Caudate nucleus (tissue), 63 donors: ENCODE measurements at places on chromosomes 16 and 17.

GRCh38 chr17:47959825-47960655, 2.4 kb upstream of the PRR15L start:
- DNase-seq, result no peak

GRCh38 chr16:87064731-87065445, 252.3 kb downstream of the C16orf95 start:
- no peak for DNase-seq

GRCh38 chr16:86994651-86995171, 322.5 kb downstream of the C16orf95 start:
- no peak for DNase-seq

GRCh38 chr16:29686740-29687332, 7.9 kb downstream of the QPRT start:
- peak; percentile 19 for DNase-seq

DNA sequence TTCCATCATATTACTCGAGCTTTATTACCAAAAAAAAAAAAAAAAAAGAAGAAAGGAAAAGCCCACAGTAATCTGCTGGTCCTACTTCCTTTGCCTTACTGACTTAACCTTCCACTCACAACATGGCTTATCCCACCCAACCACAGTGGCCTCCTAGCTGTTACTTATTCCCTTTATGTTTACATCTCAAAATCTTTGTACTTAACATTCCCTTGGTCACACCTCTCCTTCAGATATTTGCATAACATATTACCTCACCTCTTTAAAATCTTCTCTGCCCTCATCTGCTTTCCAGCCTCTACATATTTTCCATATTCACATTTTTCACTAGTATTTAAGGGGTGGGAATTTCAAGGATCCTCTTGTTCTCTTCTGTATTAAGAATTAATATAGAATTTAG, 327.0 kb upstream of the TBX2 start:
- DNase-seq, result no peak

- DNase-seq, result no peak
Measured at GRCh38 chr17:15469260-15469659, 1.8 kb upstream of the CDRT4 start.

DNA sequence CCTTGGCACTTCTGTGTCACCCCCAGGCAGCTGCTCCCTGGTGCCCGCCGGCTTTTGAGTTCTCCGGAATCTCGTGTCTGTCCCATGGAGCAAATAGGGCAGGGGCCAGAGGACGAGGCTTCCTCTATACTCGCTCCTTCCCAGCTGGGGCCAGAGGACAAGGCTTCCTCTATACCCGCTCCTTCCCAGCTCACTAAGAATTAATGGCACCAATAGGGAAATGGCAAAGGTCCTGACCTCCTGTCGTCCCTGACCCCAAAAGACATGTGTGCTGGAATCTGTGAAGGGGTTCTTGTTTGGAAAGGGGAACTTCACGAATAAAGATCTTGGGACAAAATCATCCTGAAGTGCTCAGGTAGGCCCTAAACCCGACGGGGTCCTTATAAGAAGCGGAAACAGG, 7.6 kb downstream of the SGSH start:
- DNase-seq, result no peak

DNA sequence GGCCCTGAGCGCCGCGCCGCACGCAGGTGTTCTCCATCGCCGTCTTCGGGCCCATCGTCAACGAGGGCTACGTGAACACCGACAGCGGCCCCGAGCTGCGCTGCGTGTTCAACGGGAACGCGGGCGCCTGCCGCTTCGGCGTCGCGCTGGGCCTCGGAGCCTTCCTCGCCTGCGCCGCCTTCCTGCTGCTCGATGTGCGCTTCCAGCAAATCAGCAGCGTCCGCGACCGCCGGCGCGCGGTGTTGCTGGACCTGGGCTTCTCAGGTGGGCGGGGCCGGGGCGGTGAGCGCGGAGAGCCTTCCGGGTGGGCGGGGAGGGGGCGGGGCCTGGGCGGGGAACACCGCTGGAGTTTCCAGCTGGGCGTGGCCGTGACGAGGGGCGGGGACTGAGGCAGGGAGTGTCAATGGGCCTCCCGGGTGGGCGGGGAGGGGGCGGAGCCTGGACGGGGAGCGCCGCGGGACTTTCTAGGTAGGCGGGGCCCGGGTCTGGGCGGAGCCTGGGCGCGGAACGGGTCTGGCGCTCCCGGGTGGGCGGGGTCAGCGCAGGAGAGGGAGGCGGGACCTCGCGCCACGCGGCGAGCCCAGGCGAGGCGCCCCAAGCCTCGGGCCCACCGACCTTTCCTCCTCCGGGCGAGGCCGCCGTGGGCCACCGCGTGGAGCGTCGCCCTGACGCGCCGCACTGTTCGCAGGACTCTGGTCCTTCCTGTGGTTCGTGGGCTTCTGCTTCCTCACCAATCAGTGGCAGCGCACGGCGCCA, 2.4 kb downstream of the SYNGR3 start:
- DNase-seq, result peak; percentile 80

- DNase-seq, result no peak
Measured at GRCh38 chr16:19245326-19245925, 40.1 kb upstream of the CLEC19A start.

GRCh38 chr16:35714665-35715064, 2255.3 kb downstream of the TP53TG3F start:
- no peak for DNase-seq

- DNase-seq, result no peak
Measured at GRCh38 chr17:68175416-68175815, 72.4 kb upstream of the AMZ2 start.

GRCh38 chr17:83154311-83155127, 75.1 kb downstream of the METRNL start:
- DNase-seq, result no peak

- peak; percentile 84 for DNase-seq
Measured at GRCh38 chr17:43393944-43394482, 4.8 kb upstream of the ARL4D start.

GRCh38 chr17:57406131-57406980, 150.0 kb downstream of the MSI2 start:
- no peak for DNase-seq

DNA sequence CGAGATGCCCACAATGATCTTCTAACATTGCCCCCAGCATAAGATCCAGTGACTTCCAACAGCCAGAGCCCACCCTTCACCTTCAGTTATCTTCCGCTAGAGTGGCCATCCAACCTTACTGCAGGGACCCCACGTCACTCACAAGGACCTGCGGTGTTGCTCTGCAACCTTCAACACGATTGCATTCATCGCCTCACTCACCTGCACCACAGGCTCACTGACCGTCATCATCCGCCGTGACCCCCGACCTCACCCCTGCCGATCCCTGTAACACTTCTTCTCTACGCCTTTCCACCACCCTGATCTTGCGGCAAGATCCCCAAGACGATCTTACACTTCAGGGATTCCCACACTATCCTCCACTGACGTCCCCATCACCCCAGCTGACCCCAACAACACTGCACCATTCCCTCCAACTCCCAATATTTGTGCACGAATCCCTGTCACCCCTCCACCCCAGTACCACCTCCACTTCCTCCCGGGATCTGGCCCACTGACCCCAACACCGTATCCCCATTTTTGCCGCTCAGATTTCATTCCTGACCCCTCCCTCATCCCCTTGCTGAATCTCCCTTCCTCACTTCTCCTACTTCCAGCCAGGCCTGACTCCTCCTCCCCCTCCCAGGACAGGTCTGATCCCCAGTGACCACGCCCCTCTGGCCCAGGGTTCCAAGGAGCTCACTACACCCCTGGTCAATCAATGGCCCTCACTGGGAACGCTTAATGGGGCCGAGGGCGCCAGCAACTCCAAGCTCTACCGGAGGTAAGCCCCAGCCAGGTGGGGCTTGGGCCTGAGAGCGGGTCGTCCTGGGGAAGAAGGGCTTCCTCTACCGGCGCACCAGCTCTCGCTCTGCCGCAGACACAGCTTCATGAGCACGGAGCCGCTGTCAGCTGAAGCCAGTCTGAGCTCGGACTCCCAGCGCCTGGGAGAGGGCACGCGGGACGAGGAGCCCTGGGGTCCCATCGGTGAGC, 7.6 kb downstream of the RUNDC3A start:
- no peak for DNase-seq
